ENCODE measurements at places on chromosomes 6 and 20. TPM values are rescaled to one million over a fixed set of nuclear protein-coding genes. Genes with fewer than 3 reads are reported as not detected.

DNA sequence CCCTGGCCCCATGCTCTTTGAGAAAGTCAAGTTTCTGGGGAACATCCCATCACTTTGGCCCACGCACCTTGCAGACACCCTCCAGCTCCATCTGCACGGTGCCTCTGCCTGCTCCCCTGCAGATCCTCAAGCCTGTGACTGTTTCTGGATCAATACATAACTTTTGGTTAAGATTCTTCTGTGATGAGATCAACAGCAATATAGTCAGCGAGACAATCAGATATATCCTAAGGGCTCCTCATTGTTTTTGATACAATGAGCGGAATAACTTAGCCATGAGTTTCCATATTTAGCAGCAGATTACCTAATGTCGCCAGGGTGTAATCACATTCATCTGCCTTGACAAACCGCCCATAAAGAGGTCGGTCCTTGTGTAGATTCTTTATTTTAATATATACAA is 109.3 kb upstream of the MTHFD1L start:
- H3K27me3 ChIP-seq, result no peaks in the 10 kb centered on the region
- no peak for DNase-seq
- no peaks in the 10 kb centered on the region for H3K36me3 ChIP-seq
- H3K27ac ChIP-seq, result no peak overlapping the region
- H3K4me3 ChIP-seq, result no peak overlapping the region

- DNase-seq, result no peak
- H3K4me3 ChIP-seq, result no peak overlapping the region
- no peaks in the 10 kb centered on the region for H3K36me3 ChIP-seq
- no peaks in the 10 kb centered on the region for H3K4me1 ChIP-seq
These were observed 24.8 kb upstream of the PBOV1 start for GRCh38 chr6:138242987-138243592.

- H3K27me3 ChIP-seq, result no peaks in the 10 kb centered on the region
- peaks cover 48% of the 10 kb centered on the region for H3K4me1 ChIP-seq
- peaks cover 2% of the 10 kb centered on the region for H3K36me3 ChIP-seq
- peak overlapping the region; percentile 89 for H3K4me3 ChIP-seq
These were observed 474 bp downstream of the CEBPB start for GRCh38 chr20:50191065-50191543.

DNA sequence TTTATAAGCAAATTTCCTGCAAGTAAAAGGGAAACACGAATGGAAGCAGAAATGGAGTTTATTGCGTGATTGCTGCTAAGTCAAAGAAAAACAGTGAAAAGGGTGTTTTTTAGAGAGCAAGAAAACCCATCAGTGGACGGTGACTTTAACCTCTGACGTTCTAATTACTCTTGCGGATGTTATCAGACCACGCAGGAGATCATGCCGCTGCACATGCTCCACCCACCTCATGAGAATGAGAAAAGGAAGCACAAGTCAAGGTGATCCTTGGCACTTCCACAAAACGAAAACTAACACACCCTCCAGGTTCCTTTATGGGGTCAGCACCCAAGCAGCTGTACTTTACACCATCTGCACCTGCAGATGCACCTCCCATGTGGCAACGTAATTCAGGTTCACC is 45.0 kb downstream of the LYRM4 start:
- H3K36me3 ChIP-seq, result no peaks in the 10 kb centered on the region
- no peak for DNase-seq
- H3K27ac ChIP-seq, result no peak overlapping the region
- no peak overlapping the region for H3K4me3 ChIP-seq
- no peaks in the 10 kb centered on the region for H3K4me1 ChIP-seq

DNA sequence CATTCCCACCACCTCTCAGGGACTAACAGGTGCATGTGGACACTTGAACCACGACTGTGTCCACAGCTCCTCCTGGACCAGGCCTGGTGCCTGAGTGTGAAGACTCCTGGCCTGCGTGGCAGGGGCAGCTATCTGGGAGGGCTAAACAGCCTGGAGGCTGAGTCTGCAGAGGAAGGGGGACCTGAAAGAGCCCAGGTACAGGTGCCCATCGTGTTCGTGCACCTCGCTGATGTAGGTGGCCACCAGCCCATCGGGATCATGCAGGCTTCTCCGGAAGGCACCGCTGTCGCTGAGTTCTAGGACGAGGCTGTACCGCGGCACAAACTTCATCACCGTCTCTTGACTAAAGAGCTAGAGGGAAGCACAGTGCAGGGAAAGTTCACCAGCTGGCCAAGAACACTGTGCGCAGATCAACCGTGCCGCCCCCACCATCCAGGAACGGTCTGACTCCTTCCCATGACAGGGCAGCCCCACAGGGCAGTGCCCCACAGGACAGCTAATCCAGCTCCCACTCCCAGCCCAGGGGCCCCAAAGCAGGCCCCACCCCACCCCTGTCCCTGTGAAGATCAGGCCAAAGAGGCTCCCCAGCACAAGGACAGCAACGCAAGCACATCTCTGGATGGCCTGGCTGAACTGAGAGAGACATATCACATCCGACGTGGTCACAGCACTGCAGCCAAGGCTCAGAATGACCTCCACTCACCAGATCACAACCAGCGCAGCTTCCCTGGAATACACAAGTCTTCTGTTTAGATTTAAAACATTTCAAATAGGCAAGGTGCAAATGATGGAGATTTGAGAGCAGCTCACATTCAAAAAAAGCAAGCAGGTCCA is 14.8 kb downstream of the CST7 start:
- no peak for DNase-seq
- H3K27me3 ChIP-seq, result no peaks in the 10 kb centered on the region
- peaks cover 2% of the 10 kb centered on the region for H3K36me3 ChIP-seq
- no peak overlapping the region for H3K27ac ChIP-seq
- H3K4me3 ChIP-seq, result no peak overlapping the region

- no peak for DNase-seq
- no peaks in the 10 kb centered on the region for H3K4me1 ChIP-seq
- H3K4me3 ChIP-seq, result no peak overlapping the region
- no peaks in the 10 kb centered on the region for H3K27me3 ChIP-seq
- no peaks in the 10 kb centered on the region for H3K36me3 ChIP-seq
- no peak overlapping the region for H3K27ac ChIP-seq
These were observed 42.6 kb upstream of the CDH22 start for GRCh38 chr20:46350986-46351267.

- H3K4me1 ChIP-seq, result peaks cover 6% of the 10 kb centered on the region
- DNase-seq, result no peak
- no peaks in the 10 kb centered on the region for H3K27me3 ChIP-seq
- no peaks in the 10 kb centered on the region for H3K36me3 ChIP-seq
- H3K4me3 ChIP-seq, result no peak overlapping the region
- H3K27ac ChIP-seq, result no peak overlapping the region
These were observed 107.5 kb downstream of the QKI start for GRCh38 chr6:163522033-163522432.

- no peak overlapping the region for H3K4me3 ChIP-seq
- DNase-seq, result no peak
- no peaks in the 10 kb centered on the region for H3K27me3 ChIP-seq
- H3K4me1 ChIP-seq, result no peaks in the 10 kb centered on the region
These were observed 238.1 kb downstream of the HAO1 start for GRCh38 chr20:7702141-7702540.

The ACTL10 gene
- total RNA-seq, result not detected

GRCh38 chr20:15789079-15789478 is 784.2 kb downstream of the KIF16B start:
- DNase-seq, result no peak
- no peaks in the 10 kb centered on the region for H3K27me3 ChIP-seq
- H3K36me3 ChIP-seq, result no peaks in the 10 kb centered on the region
- no peak overlapping the region for H3K4me3 ChIP-seq
- H3K27ac ChIP-seq, result no peak overlapping the region

- no peak for DNase-seq
- H3K4me1 ChIP-seq, result peaks cover 4% of the 10 kb centered on the region
- H3K27me3 ChIP-seq, result no peaks in the 10 kb centered on the region
- no peak overlapping the region for H3K4me3 ChIP-seq
These were observed 42.0 kb upstream of the PXDC1 start for GRCh38 chr6:3793545-3793944.

The APCDD1L gene
- 0.62 TPM for total RNA-seq

DNA sequence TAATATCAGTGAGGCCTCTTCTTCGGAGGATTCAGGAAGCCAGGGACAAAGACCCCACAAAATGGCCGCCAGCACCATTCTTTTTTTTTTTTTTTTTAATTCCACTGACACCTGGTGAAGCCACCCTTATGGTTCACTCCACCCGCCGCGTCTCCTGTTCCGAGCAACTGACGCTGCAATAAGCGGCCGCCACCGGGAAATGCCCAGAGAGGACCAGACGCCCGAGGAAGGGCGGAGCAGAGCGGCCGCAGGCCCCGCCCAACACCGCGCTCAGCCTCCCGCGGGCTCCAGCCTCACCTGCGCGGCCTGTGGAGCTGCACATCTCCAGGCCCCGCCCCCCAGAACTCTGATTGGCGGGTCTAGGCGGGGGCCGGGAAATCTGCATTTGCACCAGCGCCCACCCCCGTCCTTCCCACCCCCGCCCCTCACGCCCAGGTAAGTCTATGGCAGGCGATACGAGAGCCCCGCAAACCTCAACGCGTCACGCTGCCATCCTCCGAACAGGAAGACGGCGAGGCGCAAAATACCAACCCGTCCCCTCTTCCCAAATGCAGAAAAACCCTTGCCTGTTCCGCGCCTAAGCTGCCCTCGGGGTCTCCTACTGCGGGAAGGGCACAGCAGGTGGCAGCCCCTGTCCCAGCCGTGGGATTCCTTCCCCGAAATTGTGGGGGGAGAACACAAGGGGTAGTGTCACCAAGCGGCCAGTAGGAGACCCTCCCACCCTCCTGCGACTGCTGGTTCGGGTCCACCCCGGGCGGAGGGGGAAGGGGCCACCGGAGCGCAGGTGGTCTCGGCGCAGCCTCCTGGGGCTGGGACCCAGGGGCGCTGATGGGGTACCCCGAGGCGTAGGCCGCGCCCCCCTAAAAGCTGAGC is 960 bp downstream of the ATP9A start:
- 0 out of 2 replicates have a peak, but pooled peaks cover 2% of the 10 kb centered on the region for H3K4me1 ChIP-seq
- H3K27ac ChIP-seq, result peak overlapping the region; percentile 64
- no peak for DNase-seq
- H3K4me3 ChIP-seq, result peak overlapping the region; percentile 83

The PDYN gene
- not detected for total RNA-seq

- no peak for DNase-seq
- no peaks in the 10 kb centered on the region for H3K4me1 ChIP-seq
- H3K27ac ChIP-seq, result no peak overlapping the region
- H3K4me3 ChIP-seq, result no peak overlapping the region
- H3K36me3 ChIP-seq, result no peaks in the 10 kb centered on the region
These were observed 53.2 kb downstream of the FOXA2 start for GRCh38 chr20:22531056-22531615.

GRCh38 chr6:27176096-27176495 is 71.4 kb upstream of the PRSS16 start:
- H3K27me3 ChIP-seq, result no peaks in the 10 kb centered on the region
- no peak overlapping the region for H3K27ac ChIP-seq
- H3K4me1 ChIP-seq, result no peaks in the 10 kb centered on the region
- peak overlapping the region; percentile 100 for H3K4me3 ChIP-seq
- peak; percentile 17 for DNase-seq
- no peaks in the 10 kb centered on the region for H3K36me3 ChIP-seq

The KIAA1755 gene
- total RNA-seq, result 0.08 TPM

DNA sequence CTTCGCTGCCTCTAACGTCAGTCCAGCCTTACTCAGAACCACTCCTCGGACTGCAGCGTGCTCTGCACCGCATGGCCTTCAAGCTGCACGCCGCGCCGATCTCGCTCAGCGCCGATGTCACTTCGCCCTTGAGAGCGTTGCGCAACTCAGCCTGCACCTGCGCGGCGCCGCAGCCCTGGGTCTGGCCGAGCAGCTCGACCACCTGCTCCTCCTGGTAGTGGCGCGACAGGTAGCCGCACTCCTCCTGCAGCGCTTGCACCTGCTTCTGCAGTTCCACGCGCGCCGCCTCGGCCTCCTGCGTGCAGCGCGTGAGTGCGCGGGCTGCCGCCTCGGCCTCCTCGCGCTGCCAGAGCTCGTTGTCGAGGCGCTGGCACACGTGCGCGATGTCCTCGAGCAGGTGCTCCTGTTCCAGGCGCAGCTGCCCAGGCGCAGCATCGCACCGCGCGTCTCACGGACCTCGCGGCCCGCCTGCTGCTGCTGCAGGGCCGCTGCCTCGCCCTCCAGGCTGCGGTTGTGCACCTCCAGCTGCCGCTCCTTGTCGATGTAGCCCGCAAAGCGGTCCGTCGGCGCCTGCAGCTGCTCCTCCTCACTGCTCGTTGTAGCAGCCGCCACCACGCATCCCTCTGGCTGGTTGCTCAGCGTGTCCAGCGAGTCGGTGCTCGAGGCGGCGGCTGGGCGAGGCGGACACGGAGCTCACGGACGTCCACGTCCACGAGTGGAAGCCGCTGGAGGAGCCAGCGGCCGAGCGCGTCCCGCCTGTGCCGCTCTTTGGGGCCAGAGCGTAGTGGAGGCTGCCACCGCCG is 380.6 kb upstream of the CHD6 start:
- no peak overlapping the region for H3K27ac ChIP-seq
- H3K4me3 ChIP-seq, result no peak overlapping the region
- no peaks in the 10 kb centered on the region for H3K36me3 ChIP-seq

- H3K36me3 ChIP-seq, result peaks cover 5% of the 10 kb centered on the region
- H3K27ac ChIP-seq, result no peak overlapping the region
These were observed 72.6 kb downstream of the NINL start for GRCh38 chr20:25512709-25513108.

The GPX5 gene
- total RNA-seq, result not detected

The JPH2 gene
- 0.49 TPM for total RNA-seq

DNA sequence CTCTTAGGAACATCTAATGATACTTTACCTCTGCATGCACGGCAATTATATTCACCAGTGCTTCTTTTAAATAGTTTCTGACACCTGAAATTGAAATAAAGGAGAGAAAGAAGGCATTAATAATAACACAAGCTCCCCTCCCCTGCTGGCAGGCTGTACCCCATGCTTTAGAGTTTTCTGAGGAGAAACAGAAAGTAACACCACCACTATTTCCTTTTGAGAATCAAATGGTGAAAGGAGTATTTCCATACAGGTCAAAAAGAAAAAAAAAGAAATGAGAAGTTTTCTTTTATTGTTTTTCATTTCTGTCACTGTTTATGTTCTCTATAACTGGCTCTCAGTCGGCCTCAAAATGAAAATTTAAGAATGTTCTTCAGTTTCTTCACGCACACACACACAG is 108.1 kb downstream of the IRF4 start:
- H3K27me3 ChIP-seq, result no peaks in the 10 kb centered on the region
- no peaks in the 10 kb centered on the region for H3K36me3 ChIP-seq
- no peak overlapping the region for H3K4me3 ChIP-seq
- DNase-seq, result no peak
- no peak overlapping the region for H3K27ac ChIP-seq

DNA sequence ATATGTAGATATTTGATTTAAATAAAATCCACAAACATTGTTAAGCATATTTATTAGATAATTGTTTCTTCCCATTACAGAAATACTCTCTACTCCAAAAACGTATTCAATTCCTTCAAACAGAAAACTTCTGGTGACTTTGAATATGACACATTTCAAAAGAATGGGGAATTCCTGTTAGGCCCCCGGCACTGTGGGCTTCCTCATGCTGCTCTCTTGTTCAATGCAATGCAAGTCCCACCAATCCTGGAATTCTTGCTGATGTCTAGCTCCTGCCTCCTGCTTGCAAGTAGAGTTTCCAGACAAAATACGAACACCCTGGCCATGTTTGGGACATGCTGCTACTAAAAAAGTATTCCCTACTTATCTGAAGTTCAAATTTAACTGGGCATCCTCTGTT is 544.1 kb downstream of the QKI start:
- H3K4me3 ChIP-seq, result no peak overlapping the region
- no peaks in the 10 kb centered on the region for H3K36me3 ChIP-seq
- no peak for DNase-seq

Data from Panc1 (cell line).